ENCODE measurements at places on chromosomes 7 and 10.

DNA sequence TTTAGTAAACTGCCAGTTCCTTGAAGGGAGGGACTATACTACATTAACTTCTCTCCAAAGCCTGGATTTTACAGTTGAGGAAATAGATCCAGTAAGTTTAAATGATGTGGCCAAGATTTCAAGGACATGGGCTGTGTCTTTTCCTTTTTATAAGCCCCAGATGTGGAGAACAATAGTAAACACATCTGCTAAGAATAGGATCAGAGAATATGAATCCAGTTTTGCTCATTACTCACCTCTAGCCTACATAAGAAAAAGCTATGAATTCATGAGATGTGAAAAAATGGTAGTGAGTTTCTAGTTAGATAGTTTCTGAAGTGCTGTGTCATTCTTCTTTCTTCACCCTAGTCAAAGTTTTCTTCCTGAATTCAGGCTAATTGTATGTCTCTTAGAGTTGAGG lies 38.6 kb downstream of the MAGI2 start:
- DNase-seq, result no peak

DNA sequence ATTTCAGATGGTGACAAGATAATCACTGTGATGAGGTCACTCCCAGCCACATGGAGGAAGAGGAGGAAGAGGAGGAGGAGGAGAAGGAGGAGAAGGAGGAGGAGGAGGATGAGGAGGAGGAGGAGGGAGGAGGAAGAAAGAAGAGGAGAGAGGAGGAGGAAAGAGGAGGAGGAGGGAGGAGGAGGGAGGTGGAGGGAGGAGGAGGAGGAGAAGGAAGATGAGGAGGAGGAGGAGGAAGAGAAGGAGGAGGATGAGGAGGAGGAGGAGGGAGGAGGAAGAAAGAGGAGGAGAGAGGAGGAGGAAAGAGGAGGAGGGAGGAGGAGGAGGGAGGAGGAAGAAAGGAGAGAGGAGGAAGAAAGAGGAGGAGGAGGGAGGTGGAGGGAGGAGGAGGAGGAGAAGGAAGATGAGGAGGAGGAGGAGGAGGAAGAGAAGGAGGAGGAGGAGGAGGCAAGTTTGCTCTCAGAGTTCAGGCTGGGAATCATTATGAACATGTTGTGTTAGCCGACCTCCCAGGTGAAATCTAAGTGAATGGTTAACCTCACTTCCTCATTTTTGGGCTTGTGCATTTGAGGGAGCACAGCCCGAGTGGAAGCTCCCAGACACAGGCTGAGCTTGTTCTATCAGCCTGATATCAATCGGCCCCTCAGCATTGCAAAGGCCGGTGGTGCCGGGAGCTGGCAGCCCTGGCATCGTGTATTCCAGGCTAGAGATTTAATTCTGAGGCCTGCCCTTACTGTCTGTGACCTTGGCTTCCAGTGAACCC lies 236.2 kb upstream of the PITRM1 start:
- no peak for DNase-seq

- no peak for DNase-seq
Measured at GRCh38 chr7:23184709-23185359, 3.0 kb downstream of the NUP42 start.

DNA sequence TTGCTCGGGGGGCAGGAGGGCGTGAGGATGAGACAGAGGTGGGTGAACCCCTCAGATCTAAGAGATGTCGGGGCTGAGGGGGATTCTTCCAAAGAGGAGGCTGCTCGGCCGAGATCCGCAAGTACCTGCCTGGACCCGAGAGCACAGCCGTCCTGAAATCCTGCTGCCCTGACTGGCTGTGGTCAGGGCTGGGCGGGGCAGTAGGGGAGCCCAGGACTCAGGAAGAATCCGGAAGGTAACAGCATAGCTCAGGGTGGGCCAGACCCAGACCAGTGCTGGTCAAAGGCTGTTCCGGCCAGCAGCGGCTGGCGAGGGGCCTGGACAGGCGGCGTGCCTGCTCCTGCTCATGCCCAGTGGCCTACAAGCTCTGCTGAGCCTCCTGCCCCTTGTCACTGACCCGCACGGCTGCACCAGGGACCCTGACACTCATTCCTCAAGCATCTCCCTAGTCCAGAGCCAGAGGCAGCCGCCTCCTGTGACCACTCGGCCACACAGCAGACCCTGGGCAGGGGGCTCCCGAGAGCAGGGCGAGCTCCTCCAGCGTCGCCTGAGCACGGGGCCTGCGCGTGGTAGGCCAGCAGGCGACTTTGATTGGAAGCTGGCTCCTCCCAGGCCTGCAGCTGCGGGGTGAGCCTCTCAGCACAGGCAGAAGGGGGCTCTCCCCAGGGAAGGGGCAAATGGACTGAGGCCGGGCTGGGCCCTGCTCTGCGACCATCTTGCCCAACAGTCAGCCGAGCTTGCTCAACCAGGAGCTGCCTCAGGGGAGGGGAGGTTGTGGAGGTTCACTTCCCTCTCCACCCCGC lies 3.1 kb upstream of the ADAP1 start:
- DNase-seq, result no peak

GRCh38 chr10:35674843-35675242 lies 32.7 kb upstream of the FZD8 start:
- DNase-seq, result no peak

- DNase-seq, result no peak
Measured at GRCh38 chr10:31381766-31382316, 62.8 kb downstream of the ZEB1 start.

DNA sequence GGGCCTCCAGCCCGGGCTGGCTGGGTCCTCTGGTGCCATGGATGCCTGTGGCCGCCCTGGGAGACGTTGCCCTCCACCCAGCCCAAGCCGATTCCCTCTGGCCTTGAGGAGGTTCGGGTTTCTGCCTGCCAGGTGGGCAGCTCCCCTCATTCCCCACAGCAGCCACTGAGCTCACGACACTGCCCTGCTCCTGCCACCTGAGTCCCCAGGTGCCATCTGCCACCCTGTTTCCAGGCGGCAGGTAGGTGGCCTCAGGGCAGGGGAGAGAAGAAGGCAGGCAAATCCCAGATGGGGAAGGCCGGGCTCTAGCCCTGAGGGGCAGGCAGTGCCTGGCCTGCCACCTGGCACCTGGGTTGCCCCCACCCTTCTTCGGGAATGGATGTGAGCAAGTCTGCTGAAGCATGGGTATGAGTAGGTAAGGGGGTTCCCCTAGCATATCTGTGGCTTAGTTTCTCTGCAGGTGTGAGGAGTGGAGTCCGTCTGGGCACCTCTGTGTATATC lies 92.2 kb upstream of the PPIF start:
- no peak for DNase-seq
